Inflammatory macrophage (primary cell): ENCODE measurements at places on chromosomes 11 and 22.

GRCh38 chr11:66316849-66317251 lies at the start of gene CD248:
TSS of gene CD248 (minus strand) at chr11:66317044. CDS start at chr11:66317027, 17 bp downstream.
- no peak for DNase-seq

DNA sequence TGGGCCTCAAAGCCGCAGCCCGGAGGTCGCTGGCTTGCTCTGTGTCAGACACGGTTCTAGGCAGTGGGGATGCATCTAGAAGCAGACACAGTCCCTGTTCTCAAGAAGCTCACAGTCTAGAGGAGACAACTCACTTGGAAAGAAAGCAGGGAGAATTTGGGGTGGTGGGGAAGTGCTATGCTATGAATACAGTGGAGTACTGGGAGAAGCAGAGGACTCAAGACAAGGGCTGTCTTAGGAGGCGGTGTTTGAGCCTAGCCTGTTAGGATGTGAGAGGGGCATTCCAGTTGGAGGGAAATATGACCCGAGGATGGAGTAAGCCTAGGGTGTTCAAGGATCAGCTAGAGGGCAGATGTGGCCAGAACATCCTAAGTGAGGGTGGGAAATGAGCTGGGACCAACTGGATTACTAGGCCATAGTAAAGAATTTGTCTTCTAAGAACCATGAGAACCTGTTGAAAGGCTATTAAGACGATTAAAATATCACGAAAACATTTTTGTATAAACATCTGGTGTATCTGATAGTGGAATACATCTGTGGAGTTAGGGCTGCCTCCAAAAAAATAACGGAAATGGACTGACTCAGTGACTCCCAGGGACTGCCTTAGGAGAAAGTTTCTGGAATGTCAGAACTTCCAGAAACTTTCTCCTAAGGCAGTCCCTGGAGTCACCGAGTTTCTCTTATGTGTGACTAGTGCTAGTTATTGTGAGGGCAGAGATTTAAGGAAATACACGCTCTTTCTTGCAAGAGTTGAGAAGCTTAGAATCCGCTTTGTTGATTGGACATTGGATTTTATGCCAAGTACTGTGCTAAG lies 1.1 kb upstream of the PITPNB start:
- DNase-seq: peak; percentile 26

GRCh38 chr11:131800452-131800851 lies 430.0 kb downstream of the NTM start:
- DNase-seq: no peak

GRCh38 chr11:925496-926301 lies at the start of gene AP2A2:
TSS of gene AP2A2 (plus strand) at chr11:925870. CDS start at chr11:926022, 152 bp downstream.
- peak; percentile 96 for DNase-seq

DNA sequence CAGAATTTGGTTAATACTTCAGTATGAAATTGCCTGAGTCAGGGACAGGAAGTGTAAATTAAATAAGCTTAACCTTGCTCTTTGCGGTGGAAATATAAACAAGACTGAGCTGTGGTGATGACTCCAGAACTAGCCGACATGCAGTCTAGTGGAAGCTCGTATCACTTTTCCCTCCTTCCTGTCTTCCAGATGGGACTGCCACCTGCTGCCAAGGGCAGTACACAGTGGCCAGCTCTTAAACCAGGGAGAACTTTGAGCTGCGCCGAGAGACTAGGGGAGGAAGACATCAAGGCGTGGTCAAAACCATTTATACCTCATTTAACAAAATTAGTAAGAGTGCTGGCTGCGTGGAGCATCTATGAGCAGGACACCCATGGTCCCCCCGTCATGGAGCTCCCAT lies 31.3 kb upstream of the CTTN start:
- no peak for DNase-seq
